ENCODE measurements at places on chromosomes 11 and 22. TPM values are rescaled to one million over a fixed set of nuclear protein-coding genes. Genes with fewer than 3 reads are reported as not detected.
A peak's percentile ranks its signal among the peaks of the same experiment; 100 is the strongest.

DNA sequence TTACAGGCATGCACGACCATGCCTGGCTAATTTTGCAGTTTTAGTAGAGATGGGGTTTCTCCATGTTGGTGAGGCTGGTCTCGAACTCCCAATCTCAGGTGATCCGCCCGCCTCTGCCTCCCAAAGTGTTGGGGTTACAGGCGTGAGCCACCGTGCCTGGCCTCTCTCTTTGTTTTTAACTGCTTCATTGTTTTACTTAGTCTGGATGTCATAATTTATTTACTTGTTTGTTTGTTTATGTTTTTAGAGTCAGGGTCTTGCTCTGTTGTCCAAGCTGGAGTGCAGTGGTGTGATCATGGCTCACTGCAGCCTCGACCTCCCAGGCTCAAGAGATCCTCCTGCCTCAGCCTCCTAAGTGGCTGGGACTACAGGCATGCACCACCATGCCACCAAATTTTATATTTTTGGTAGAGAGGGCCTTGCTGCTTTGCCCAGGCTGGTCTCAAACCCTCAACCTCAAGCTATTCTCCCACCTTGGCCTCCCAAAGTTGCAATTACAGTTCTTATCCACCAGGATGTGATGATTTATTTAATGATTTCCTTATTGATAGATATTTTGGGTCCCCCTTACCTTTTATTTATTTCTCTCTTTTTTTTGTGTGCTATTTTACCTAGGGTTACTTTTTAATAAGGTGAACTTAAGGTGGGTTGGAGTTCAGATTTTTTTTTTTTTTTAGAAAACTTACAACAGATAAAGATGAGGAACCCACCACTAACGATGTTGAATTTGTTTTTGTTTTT, 52.6 kb upstream of the ADA2 start:
- H3K27ac ChIP-seq = no peak overlapping the region
- no peaks in the 10 kb centered on the region for H3K27me3 ChIP-seq
- peaks cover 43% of the 10 kb centered on the region for H3K4me1 ChIP-seq
- DNase-seq = no peak
- H3K4me3 ChIP-seq = no peak overlapping the region

The XRCC6 gene
- total RNA-seq = 558 TPM

GRCh38 chr11:1780700-1781592, 17.2 kb upstream of the CTSD start:
- H3K27ac ChIP-seq = no peak overlapping the region
- no peak overlapping the region for H3K4me3 ChIP-seq
- no peaks in the 10 kb centered on the region for H3K36me3 ChIP-seq

DNA sequence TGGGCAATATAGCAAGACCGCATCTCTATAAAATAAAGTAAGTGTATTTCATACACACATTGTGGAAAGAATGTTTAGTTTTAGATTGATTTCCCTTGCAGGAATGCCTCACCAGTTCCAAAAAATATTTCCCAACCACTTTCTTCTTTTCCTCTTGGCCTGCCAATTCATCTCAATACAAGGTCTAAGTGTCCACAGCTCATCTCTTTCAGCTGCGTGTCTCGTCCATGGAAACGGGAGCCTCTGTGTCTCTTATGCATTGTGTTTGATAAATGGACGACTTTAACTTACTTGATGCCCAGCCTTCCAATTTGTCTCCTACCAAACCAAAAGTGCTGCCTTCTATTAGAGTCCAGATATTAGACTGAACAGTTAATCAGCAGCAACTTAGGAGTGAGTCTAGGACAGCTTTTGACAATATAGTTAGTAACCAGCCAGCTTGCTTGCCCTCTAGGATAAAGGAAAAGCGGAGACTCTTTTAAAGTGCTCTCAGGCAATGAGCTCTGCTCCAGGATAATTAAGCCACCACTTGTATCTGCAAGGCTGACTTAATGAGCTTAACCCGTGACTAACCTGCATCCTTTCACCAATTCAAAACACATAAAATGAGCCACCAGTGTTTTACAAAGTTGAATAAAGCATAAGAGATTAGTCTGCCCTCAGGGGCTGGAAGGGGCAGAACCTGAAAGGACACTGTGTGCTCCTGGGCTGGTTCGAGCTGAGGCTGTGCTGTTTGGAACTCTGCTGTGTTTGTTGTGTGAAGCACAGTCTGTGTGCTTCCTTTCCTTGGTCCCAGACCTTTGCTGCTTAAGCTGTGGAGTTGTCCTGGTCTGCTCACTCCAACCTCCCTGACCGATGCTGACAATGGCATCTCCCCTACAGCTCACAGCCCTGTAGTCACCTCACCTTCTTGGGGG, 27.5 kb downstream of the FBXO7 start:
- no peaks in the 10 kb centered on the region for H3K27me3 ChIP-seq
- H3K4me3 ChIP-seq = no peak overlapping the region
- H3K36me3 ChIP-seq = peaks cover 15% of the 10 kb centered on the region
- H3K27ac ChIP-seq = no peak overlapping the region

DNA sequence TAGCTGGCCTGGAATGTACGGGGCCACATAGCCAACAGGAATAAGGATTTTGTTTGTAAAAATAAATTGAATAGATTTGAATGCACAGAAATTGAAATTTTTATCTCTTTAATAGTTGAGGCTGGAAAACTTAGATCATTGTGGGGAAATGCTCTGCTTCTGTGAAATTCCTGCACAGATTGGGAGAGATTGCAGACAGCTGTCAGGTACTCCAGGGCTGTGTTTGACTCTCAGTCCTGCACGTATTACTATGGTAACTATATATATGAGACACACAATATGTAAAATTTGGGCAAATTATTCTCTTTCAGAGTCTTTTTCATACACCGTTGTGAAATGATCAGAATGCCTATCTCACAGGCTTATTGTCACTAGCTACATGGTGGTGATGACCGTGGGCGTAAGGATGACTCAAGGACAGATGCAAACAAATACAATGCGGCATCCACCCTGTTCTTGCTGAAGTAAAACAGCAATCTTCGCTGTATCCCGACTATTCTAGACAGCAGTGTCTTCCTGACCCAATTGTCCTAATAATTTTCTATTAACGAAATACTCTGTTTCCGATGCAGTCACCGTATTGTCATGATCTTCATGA, 79.4 kb downstream of the ZC3H12C start:
- DNase-seq = peak; percentile 45
- H3K36me3 ChIP-seq = no peaks in the 10 kb centered on the region
- no peak overlapping the region for H3K27ac ChIP-seq
- no peak overlapping the region for H3K4me3 ChIP-seq
- H3K27me3 ChIP-seq = no peaks in the 10 kb centered on the region
- H3K4me1 ChIP-seq = peaks cover 45% of the 10 kb centered on the region

- H3K27ac ChIP-seq = no peak overlapping the region
- H3K4me1 ChIP-seq = no peaks in the 10 kb centered on the region
- peak; percentile 87 for DNase-seq
- no peaks in the 10 kb centered on the region for H3K36me3 ChIP-seq
- H3K4me3 ChIP-seq = no peak overlapping the region
Observed at GRCh38 chr11:105524286-105524685, 85.6 kb upstream of the GRIA4 start.

Data from A673 (cell line).